Cardiac fibroblast (primary cell): ENCODE measurements at places on chromosomes 5 and 9.

DNA sequence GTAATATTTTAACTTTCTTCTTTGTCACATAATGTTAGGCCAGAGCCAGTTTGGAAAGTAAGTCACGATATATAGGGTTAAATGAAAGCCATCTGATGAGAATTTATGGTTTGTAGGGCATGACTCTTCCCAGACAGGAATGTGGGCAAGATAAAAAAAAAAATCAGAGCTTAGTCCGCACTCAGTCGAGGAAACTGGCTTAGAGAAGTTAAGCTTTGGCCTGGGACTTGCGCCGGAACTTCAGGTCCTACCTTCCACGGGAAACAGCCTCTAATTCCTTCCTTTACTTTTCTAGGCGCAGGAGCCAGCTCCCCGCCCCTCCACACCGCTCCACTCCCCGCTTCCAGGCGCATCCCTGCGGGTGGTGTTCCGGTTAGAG, 475 bp downstream of the DDX31 start:
- DNase-seq: peak; percentile 73

GRCh38 chr5:135242021-135242865, 156.8 kb downstream of the MACROH2A1 start:
- peak; percentile 49 for DNase-seq

DNA sequence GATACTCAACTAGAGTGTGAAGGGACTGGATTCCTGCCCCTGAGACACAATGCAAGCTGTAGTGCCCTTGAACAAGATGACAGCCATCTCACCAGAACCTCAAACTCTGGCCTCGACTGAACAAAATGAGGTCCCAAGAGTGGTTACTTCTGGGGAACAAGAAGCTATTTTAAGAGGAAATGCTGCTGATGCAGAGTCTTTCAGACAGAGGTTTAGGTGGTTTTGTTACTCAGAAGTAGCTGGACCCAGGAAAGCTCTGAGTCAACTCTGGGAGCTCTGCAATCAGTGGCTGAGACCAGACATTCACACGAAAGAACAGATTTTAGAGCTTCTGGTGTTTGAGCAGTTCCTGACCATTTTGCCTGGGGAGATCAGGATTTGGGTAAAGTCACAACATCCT, 2.4 kb downstream of the ZNF483 start:
- DNase-seq: no peak

- DNase-seq: no peak
Measured at GRCh38 chr9:89077519-89077918, 86.3 kb downstream of the S1PR3 start.

DNA sequence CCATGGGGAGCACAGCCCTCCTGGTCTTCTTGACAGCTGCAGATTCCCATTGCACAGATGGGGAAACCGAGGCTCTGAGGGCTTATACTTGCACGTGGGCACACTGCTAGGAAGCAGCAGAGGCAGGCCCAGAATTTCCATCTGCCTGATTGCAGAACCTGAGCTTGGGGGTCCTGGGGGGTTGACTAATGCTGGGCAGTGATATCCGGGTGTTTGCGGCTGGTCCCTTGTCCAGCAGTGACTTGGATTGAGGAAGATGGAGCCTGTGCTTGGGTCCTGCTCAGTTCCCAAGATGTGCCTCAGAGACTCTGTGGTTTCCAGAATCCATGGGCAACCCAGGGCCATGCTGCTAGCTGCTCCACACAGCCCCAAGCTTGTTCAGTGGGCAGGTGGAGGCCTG, 91.2 kb downstream of the PHF2 start:
- no peak for DNase-seq

DNA sequence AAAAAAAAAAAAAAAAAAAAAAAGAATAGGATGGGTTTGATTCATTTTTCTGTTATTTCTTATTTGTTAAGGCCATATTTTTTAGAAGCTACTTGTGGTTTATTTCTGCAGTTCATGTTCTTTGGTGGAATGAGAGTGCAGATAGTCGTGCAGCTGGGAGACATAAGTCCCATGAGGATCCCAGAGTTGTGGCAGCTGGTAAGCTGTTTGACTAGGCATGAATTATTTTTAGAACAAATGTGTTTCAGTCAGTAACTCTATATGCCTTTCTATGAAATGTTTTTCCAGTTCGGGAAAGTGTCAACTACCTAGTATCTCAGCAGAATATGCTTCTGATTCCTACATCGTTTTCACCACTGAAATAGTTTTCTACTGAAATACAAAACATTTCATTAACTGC, 5.0 kb upstream of the NIPSNAP3B start:
- DNase-seq: no peak

DNA sequence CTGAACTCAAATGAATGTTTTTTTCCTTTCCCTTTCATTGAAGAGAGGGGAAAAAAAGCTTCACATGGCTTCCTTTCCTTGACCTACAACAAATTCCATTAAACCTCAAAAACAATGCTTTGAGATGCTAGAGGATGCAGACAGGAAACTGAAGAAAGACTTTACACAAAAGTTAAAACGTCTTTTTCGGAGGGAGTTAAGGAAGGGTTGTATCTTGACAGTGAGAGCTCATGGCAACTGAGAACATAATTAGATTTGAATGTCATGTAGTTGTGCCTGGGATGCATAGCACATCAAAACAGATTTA, 66.4 kb downstream of the EBF1 start:
- peak; percentile 49 for DNase-seq

DNA sequence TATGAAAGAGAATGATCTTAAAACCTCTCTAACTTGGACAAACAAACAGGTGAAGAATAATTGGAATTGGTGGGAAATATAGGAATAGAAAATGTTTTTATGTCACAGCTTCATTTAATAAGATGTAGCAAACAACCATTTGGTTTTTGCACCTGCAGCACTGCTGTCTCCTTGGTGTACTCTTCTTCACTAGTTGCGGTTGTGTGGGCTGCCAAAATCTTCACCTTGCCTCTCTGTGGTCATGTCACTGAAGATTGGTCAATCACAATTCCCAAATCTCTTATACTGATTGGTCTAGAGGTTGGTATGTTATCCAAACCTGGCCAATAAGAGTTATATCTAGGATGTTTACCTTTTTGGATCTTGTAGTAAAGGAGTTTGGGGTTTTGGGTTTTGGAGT, 88.7 kb downstream of the FGF10 start:
- no peak for DNase-seq

- no peak for DNase-seq
Measured at GRCh38 chr5:142038735-142039134, 25.9 kb upstream of the GNPDA1 start.

DNA sequence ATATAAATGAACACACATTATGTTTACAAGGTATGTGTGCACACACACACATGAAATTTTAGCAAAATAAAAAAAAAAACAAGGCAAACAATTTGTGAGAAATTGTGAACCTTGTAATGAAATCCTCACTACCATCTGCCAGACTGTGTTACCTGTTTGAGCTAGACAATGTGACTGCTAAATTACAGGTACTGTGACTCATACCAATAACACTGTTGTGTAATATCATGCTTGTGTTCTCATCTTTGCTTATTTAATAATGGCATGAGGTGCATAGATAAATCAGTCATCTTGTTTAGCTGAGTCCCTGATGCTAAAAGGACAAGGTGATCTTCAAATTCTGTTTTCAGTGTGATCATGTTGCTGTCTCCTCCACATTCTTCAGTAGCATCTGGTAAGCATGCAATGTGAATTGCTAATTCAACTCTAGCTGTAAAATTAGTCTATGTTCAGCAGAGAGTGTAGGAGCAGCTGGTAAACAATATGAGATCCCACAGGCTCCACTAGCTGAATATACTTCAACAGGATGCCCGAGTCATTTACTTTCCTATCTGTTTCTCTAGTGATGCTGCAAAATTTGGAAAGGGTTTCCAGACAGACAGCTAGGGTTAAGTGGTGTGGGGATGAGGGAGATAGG, 966.3 kb upstream of the C9orf72 start:
- no peak for DNase-seq

DNA sequence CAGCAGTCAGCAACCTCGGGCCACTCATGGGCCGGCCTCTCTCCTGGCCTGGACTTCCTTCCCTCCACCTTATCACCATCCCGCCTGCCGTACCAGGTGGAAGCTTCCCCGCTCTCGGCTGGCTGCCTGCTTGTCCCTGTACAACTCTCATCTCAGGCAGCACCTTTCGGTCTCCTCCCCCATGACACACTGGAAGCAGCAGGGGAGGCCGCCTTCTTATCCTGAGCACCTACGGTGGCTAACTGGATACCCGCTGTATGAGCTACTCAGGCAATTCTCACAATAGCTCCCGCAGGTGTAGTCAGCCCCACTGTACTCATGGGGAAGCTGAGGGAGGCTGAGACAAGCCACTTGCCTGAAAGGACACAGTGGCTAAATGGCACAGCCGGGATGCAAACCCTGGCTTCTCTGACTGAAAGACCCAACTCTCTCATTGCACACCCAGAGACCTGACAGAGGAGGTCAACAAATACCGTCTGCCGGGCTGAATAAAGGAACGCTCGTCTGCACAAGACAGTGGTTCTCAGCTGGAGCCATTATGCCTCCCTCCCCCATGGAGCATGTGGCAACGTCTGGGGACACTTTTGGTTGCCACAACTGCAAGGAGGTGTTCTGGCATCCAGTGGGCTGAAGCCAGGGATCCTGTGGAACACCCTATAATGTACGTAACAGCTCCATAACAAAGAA, 9.6 kb downstream of the STK10 start:
- no peak for DNase-seq

DNA sequence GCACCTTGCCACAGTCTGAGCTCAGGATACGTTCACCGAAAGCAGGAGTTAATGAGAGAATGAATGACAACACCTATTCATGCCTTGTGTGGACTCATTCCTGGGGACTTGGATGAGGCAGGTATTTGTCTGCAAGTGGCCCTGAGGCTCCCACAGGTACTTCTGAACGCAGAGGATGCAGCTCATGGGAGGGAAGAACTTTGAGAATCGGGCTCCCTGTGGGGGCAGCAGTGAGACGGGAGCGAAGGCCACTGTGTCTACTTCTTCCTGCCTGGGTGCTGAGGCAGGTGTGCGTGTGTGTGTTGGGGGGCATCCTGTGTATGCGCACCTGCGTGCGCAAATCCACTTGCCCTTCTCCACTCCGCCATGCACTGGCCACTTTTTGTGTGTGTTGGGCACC, 42.2 kb downstream of the PTPN3 start:
- DNase-seq: no peak

GRCh38 chr9:129656795-129657390, 8.6 kb upstream of the PRRX2 start:
- DNase-seq: peak; percentile 65

- no peak for DNase-seq
Measured at GRCh38 chr5:117652036-117652957, 1077.7 kb upstream of the SEMA6A start.

- DNase-seq: peak; percentile 45
Measured at GRCh38 chr9:128372784-128373183, 1.6 kb downstream of the URM1 start.

DNA sequence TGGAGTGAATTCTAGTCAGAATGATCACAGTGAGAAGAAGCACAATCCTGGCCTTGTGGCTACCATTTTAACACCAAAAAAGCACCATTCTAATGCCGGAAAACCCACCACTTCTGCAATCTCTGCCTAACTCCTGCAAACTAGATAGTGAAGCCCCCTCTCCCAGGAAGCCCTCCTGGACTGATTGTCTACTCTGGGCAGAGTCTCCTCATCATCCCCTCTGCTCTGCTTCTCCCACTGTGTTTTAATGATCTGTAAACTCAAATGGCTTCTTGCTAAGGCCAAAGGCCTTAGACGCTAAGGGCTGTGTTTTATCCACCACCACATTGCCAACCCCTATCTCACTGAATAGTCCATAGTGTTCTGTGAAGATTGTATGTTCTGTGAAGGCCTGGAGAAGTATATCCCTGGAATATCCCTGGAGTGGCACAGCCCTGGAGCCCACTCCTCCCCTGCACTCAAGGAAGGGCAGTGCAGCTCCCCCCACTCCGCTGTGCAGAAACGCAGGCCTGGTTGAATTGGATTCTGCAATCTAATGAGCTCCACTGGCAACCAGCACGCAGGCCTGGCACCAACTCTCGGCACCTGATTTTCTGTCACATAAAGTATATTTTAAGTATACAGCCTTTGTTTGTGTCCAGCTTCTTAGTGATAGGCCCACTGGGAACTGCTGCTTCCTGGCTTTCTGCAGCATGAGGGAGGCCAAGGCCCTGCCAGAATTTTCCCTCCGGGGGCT, 126.3 kb downstream of the ATPSCKMT start:
- DNase-seq: no peak

- no peak for DNase-seq
Measured at GRCh38 chr5:2530609-2531008, 220.9 kb downstream of the IRX2 start.

DNA sequence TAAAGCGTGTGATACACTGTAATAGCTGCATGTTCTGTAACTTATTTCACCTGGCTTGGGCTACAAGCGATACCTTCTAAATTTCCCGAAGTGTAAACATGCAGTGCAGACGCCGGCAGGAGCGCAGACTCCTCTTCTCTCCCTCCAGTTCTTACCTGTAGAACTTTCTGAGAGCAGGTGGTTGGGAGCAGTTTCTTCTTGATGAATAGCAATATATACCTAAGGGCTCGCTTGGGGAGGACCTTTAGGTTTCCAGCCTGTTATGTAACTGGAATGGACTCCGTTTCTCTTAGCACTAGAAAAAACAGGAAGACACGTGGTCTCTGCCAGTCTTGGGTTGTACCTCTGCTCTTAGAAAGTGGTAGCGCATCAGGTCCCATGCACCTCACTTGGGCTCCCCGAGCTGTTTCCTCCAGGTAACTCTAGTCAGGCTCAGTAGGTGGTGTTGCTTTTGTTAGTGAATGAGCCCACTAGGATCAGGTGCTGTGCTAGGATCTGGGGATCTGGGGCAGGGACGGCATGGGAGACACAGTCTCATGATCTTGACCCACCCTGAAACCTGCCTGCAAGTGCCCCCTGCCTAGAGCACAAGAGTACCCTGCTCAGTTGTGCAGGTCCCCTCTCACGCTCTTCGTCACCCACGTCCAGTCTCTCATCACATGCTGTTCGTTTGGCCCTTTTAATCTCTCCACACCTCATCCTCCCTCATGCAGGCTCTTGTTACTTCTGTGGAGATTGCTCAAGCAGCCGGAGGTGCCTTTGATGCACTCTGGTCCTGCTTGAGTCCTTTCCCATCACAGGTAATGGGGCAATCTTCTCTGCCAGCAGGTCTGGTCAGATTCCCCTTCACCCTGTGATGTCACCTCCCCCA, 2.8 kb downstream of the TENT4A start:
- no peak for DNase-seq

DNA sequence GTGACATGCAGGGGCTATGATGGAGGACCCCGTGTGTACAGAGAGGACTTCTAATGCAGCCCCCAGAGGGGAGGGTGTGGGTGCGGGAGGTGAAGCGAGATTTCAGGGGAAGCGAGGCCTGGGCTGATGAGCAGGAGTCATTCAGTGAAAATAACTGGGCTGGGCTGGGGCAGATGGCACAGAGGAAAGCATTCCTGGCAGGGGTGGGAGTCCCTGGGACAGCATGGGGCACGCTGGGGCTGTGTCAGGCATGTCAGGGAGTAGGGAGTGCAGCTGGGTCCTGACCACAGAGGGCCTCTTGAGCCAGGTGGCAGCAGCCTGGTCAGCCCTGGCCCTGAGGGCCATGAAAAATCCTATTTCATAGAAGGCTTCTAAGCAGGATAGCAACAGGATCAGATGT, 36.6 kb downstream of the COL15A1 start:
- no peak for DNase-seq
